ENCODE measurements at places on chromosomes 2 and 18.

- no peak for DNase-seq
Observed at GRCh38 chr2:42927334-42928160, 135.2 kb upstream of the HAAO start.

DNA sequence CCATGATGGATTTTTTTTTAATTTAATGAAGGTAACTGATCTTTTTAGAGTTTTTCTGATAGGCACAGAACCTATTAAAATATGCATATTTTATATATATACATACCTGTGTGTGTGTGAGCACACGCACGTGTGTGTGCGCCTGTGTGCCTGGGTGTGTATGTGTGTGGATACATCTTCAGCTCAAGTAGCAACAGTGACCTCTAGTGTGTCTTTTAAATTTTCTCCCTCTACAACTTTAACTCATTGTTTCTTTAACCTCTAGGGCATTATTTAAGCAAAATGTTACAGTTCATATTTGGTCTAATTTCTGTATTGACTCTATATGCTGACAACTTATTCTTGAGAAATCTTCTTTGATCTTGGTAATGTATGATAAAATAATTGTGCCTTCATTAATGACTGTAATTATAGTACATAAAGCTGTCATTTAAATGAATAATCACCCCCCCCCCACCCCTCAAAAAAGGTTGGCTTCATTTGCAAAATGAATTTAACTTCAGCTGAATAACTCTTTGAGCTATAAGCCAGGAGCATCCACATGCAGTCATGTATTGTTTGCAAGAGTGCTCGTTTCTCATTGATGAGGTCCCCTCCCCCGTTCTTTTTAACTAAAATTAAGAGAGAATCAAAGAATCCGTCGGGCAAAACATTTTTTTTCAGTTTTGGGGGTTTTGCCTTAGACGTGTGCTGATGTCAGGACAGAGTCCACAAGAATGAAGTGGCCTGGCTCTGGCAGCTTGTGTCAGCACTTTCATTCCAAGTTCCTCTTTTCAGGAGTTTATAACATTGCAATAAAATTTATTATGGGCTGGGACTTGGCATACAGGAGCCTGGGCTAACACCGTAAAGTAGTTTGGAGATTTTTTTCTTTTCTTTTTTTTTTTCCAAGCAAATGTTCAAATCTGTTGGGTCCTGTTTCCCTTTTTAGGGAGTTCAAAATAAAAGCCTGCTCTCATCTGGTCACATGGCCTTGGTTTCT is 80.0 kb downstream of the ETAA1 start:
- peak; percentile 22 for DNase-seq

GRCh38 chr2:1644427-1644826 is 99.9 kb downstream of the PXDN start:
- DNase-seq, result no peak

GRCh38 chr18:73545472-73545871 is 602.2 kb downstream of the FBXO15 start:
- no peak for DNase-seq

DNA sequence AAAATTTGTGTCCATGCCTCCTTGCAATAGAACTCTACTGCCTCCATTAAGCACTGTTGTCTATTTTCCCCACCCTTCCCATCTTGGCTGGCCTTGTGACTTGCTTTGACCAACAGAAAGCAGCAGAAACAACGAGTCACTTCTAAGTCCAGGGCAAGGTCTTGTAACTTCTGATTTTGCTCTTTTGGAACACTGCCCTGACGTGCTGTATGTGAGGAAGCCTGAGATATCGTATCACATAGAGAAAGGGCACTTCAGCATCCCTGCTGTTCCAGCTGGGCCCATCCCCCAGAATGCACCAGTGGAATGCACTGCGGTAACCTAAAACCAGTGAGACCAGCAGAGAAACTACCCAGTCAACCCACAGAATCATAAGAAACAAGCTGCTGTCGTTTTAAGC is 28.1 kb downstream of the NCKAP1 start:
- peak; percentile 66 for DNase-seq

Measured in iPS-NIHi11 (cell line).